ENCODE measurements at places on chromosomes 12 and 14.

DNA sequence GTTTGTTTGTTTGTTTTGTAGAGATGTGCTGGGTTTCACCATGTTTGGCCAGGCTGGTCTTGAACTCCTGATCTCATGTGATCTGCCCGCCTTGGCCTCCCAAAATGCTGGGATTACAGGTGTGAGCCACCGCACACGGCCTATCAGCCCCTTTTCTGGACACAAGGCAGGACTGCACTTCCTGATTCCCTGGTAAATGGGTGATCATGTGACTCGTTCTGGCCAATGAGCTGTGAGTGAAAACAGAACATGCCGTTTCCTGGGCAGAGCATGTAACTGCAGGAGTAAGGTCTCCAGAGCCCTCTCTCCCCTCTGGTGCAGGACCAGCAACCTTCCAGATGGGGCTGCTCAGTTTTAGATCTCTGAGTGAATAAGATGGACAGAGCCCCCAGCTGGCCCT, 92.7 kb downstream of the ITPK1 start:
- DNase-seq = no peak

- DNase-seq = no peak
These were observed 195.4 kb upstream of the TBX3 start for GRCh38 chr12:114879354-114879753.

DNA sequence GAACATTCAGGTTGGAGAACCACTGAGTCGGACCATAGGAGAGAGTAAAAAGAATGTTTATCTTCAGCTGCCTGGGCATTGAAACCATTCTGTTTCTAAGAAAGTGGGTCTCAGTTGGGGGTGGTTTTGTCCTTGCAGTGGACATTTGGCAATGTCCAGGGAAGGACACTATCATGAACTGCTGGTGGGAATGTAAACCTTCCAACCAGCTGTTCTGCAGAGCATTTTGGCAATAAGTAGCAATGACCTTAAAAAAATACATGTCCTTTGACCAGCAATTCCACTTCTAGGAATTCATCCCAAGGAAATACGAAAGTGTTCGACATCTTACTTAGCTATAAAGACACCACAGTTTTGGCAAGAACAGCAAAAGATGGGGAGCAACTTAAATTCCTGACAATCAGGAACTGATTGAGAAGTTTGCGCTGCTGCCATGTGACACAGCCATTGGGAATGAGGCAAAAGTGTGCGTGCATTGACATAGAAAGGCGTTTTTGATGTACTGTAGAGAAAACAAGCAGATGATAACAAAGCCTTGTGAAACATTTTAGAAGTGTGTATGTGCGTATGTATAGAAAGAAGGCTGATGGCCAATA, 82.9 kb upstream of the MAP1LC3B2 start:
- DNase-seq = no peak

DNA sequence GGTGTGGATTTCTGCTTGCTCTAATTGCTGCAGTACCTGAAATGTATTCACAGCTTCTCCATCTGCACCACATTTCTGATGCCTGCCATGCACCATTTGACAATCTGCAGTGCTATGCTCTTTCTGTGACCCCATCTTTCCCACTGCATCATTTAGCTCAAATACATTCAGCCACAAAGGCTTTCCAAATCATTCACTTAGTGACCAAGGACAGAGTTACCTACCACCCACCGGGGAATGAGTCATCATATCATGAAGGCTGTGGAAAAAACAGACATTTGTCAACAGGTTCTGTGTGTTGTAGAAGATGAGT, 465.5 kb upstream of the ATP2B1 start:
- no peak for DNase-seq

DNA sequence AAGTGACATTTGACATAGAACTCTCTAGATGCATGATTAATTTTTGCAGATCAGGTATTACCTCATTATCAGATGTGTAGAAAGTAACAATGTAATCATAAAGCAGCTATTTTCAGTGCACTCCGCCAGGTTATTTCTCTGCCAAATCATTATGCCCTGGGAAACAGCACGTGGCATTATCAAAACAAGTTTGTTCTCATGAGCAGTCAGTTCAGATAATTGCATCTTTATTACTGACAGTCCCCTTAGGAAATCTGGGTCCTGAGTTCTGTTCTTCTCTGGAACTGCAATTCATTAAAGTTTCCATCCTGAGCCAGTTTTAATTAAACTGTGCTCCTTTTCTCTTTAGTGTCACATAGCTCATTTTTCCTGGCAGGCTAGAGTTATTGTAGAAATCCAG, 94.7 kb upstream of the KRR1 start:
- DNase-seq = no peak

DNA sequence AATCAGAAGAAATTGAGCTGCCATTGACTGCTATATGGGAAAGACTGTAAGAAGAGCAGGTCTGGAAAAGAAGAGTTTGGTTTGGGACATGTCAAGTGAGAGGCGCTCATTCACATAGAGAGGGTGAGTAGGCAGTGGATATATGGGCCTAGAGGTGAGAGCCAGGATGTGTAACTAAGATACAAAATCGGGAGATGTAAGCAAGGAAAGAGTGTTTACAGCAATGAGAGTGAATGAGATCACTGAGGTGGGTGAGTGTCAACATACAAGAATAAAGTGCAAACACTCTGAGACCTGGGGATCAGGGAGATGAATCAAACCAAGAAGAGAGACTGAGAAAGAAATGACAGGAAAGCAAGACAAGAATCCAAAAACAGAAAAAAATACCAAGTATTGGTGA, 58.0 kb upstream of the RTRAF start:
- no peak for DNase-seq

GRCh38 chr12:105076913-105077312, 7.3 kb downstream of the ALDH1L2 start:
- DNase-seq = no peak

DNA sequence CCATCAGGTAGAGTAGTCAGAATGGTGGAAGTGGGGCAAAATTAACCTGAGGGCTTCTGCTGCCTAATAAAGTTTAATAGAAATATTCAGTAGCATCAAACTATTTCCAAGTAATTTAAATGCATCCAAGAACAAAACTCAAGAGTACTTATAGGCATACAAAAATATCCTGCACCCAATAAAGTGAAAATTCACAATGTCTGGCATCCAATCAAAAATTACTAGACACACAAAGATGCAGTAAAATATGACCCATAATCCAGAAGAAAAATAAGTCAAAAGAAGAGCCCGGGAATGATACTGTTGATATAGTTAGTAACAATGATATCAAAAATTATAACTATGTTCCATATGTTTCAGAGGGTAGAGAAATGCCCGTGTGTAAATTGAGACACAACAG, 95.3 kb downstream of the TMEM117 start:
- no peak for DNase-seq

GRCh38 chr14:76955575-76956315, 72.8 kb downstream of the IRF2BPL start:
- DNase-seq = no peak

- DNase-seq = no peak
These were observed 15.7 kb downstream of the PTGER2 start for GRCh38 chr14:52329678-52330369.

DNA sequence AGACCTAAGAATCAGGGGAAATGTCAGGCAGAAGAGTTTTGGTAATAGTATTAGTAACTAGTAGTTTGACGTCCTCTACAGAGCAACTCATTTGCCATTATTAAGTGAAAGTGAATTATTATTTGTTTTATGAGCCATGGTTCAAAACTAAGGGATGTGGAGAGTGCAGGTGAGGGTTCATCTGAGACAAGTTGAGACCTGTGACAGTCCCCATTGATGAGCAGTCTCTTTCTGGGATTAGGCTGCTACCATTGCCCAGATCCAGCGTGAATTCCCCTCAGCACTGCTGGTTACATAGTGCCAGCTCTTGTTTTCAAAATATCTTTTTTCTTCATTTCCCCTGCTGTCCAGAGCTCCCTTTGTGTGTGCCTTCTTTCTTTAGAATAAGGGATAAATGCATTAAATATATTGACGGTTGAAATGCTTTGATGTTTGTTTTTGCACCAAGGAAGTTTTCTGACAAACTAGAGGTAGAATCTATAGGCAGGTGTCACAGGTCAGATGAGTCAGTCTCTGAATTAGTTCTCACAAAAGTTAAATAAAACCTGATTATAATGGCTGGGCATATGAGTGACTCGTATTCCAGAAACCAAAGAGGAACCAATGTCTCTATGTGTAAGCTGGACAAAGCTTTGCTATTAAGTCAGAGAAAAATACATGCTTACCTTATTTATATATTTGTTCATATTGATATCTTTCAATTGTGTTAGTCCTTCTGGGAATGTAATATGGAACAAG, 381.4 kb downstream of the TMEM117 start:
- DNase-seq = no peak

- no peak for DNase-seq
These were observed 746.6 kb downstream of the LRFN5 start for GRCh38 chr14:42353315-42353714.

DNA sequence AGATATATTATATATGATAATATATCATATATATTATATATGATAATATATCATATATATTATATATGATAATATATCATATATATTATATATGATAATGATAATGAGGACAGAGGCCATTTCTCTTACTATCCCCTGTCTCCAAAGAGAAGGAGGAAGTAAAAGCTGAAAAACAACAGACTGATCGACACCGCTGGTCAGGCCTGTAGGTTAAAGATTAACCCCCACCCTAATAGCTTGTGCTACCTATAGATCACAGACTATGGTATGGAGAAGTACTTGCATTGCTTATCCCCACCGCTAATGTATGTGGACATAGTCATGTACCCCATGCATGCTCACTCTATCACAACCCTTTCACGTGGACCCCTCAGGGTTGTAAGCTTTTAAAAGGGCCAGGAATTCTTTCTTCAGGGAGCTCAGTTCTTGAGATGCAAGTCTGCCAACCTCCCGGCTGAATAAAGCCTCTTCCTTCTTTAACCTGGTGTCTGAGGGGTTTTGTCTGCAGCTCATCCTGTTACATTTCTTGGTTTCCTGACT, 786.1 kb upstream of the TMEM132C start:
- DNase-seq = no peak

DNA sequence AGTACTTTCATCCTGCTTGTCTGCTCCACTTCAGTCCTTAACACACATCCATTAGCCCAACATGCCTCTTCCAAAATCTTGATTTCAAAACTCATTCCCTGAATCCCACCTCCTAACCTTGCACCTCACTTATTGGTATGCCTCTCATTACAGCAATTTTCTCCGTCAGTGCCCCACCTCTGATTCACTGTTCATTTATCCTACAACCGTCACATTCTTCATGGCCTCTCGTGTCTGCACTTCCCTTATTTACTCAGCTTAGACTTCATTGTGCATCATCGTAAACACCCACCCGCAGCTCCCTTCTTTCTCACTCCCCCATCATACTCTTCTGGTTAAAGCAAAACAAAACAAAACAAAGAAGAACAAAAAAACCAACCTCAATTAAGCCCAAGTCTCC, 160.6 kb upstream of the HMGA2 start:
- DNase-seq = no peak

DNA sequence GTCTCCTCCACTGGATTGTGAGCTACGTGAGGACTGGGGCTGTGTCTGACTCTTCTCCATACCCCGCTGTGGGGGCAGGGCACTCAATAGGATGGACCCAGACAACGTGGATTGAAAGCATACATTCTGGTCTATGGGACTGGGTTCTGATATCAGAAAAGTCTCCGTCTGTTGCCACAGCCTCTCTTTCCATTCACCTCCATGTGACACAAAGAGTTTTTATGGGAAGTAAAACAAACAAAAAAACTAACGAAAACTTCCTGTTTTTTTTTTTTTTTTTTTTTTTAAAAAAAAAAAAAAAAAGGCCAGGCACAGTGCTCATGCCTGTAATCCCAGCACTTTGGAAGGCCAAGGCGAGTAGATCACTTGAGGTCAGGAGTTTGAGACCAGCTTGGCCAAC, 44.7 kb downstream of the SLC8A3 start:
- no peak for DNase-seq

DNA sequence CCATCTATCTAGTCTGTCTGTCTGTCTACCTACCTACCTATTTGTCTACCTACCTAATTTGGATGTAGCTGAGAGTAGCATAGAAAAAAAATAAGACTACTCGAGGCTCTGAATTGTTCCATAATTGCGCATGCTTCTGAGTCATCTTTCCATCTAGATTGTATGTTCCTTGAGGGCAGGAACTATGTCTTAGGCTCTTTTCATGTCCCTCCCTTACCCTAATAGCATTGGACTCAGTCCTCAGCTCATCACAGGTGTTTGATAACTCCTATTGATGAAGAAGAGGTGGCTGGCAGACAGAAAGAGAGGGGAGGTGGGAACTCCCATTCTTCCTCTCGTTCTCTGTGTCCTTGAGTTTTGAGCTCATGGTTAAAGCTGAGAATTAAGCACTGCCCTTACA, 263.7 kb downstream of the TTC6 start:
- DNase-seq = no peak

DNA sequence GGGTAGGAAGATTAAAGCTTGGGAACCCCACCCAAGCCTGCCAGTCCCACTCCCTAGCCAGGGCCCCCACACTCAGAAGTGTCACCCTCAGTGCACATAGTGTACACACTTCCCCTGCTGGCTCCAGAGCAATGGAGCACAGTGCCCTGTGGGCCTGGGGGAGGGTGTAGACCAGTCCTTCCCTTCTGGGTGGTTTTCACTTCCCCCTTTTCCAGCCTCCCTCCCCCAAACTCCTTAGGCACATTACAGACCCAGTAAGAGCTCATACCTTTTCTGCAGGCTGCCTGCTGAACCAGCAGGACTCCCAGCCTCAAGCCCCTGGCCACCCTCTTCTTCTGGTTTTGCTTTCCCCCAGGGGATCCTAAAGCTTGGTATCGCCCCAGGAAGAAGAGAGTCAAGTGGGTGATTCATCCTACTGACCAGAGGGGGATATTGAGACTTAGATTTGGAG, at the start of gene ZNF385A:
Gene ZNF385A, minus strand, starts transcription at position 143 of the 451 bp plus-strand sequence. CDS start 219 bp downstream, outside the sequence.
- DNase-seq = no peak

- DNase-seq = no peak
These were observed 378.9 kb upstream of the PRICKLE1 start for GRCh38 chr12:42968426-42968825.

GRCh38 chr12:88816201-88816600, 235.9 kb upstream of the KITLG start:
- no peak for DNase-seq

DNA sequence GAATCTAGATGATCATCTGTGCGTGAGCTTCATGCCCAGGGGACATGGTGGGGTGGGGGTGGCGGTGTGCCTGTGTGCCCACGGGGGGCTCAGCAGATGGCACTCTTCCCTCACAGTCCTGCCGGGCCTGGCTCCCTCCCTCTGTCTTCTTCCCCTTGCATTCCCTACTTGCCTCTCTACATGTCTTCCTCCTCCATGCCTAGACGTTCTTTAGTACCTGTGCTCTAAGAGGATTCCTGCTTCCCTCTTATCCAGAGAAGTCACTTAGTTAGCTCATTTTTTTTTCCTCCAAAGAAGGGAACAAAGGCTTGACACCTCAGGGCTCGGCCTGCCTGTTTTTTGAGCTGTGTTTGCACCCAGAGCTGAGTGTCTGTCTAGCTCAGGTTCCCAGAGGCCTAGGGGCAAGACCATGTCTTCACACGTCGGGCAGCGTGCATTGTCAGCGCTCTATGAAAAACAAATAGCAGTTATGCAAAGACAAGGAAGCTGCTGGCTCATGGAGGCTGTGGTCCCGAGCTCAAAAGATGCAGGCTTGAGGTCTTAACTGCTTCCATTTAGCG, 48.8 kb downstream of the NINJ2 start:
- DNase-seq = no peak

- DNase-seq = no peak
These were observed 28.1 kb upstream of the WNK1 start for GRCh38 chr12:724194-724855.
